ENCODE measurements at places on chromosomes 16 and 17. TPM values are rescaled to one million over a fixed set of nuclear protein-coding genes. Genes with fewer than 3 reads are reported as not detected.

- peaks cover 9% of the 10 kb centered on the region for H3K27me3 ChIP-seq
- H3K4me1 ChIP-seq, result peaks cover 8% of the 10 kb centered on the region
- no peaks in the 10 kb centered on the region for H3K36me3 ChIP-seq
- no peak for DNase-seq
Observed at GRCh38 chr16:50837324-50837723, 95.4 kb downstream of the CYLD start.

- no peaks in the 10 kb centered on the region for H3K36me3 ChIP-seq
- no peak overlapping the region for H3K27ac ChIP-seq
- H3K27me3 ChIP-seq, result no peaks in the 10 kb centered on the region
- no peaks in the 10 kb centered on the region for H3K4me1 ChIP-seq
Observed at GRCh38 chr17:14289162-14289561, 11.7 kb upstream of the HS3ST3B1 start.

DNA sequence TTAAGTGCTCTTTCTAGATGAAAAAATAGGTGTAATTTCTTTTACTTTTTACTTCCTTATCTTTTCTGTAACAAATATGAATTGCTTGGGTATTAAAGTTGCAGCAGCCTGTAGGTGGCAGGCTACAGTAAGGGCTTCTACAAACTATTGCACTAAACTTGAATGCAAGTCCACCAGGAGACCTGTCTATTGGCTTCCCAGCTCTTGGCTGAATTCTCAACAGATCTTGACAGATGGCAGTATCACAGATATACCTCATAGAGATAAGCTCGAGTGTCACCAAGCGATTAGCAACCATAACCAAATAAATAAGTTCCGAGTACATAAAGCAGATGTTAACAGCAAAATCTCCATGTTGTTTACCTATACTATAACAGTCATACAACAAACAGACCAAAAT, 5.9 kb downstream of the BBS2 start:
- no peaks in the 10 kb centered on the region for H3K27me3 ChIP-seq
- DNase-seq, result no peak
- no peak overlapping the region for H3K4me3 ChIP-seq
- peaks cover 17% of the 10 kb centered on the region for H3K36me3 ChIP-seq

PROCA1 gene
- polyA plus RNA-seq, result 6.9 TPM
